DND-41 (cell line): ENCODE measurements at places on chromosomes 6 and 20.

DNA sequence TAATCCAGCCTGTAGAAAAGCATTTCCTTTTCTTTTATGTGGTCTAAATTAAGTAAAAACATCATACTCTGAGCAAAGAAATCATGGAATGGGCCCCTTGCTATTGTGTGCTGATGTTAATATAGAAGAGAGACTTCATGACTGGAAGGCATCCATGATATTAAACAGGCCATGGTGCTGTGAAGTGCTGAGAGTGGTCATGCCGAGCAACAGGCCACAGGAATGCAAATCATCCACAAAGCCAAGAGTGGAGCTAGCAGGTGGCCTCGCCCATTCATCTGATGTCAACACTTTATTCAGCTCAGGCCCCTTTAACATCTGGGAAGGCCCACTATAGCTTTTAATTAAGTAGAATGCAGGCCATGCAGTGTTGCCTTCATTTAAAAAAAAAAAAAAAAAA lies 115.2 kb upstream of the HMGCLL1 start:
- H3K27me3 ChIP-seq, result no peaks in the 10 kb centered on the region
- H3K27ac ChIP-seq, result no peak overlapping the region
- no peaks in the 10 kb centered on the region for H3K4me1 ChIP-seq
- H3K4me3 ChIP-seq, result no peak overlapping the region
- DNase-seq, result no peak
- no peaks in the 10 kb centered on the region for H3K36me3 ChIP-seq

GRCh38 chr6:105676857-105677256 lies 274.0 kb upstream of the PREP start:
- H3K4me1 ChIP-seq, result peaks cover 15% of the 10 kb centered on the region
- H3K27me3 ChIP-seq, result no peaks in the 10 kb centered on the region
- no peak for DNase-seq
- no peak overlapping the region for H3K4me3 ChIP-seq
- H3K36me3 ChIP-seq, result no peaks in the 10 kb centered on the region
- H3K27ac ChIP-seq, result no peak overlapping the region

- peaks cover 37% of the 10 kb centered on the region for H3K4me1 ChIP-seq
- H3K27ac ChIP-seq, result no peak overlapping the region
- no peak overlapping the region for H3K4me3 ChIP-seq
- H3K36me3 ChIP-seq, result no peaks in the 10 kb centered on the region; the same call in 1 of the 2 replicates
- no peaks in the 10 kb centered on the region for H3K27me3 ChIP-seq
- no peak for DNase-seq
Observed at GRCh38 chr6:45419571-45420082, 41.9 kb upstream of the SUPT3H start.

DNA sequence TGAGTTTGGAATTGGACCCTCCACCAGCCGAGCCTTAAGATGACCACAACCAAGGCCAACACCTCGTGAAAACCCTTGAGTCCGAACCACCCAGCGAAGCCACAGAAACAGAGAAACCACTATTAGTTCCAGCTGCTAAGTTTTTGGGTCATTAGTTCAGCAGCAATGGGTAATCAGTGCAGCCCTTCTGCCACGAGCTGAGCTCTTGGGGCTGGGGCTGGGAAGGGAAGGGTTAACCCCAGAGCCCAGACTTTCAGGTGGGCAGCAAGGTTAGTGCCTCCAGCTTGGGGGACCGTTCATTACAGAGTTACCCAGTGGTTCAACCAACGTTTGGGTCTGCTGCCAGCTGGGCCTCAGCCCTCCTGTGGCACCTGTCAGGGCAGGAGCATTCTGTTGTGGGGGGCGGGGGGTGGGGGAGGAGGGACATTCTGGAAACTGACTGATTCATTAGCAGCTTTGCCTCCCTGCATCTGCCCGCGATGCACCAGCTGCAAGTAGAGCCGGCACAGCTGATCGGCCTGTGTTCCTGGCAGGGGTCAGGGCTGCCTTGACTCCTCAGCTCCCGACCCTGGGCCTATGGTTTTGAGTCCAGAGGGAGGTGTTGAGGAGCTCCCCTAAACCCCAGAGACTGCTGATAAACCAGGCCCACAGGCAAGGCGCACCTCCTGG lies 52.7 kb downstream of the TGM2 start:
- no peak overlapping the region for H3K4me3 ChIP-seq
- peaks cover 5% of the 10 kb centered on the region for H3K27me3 ChIP-seq
- DNase-seq, result no peak
- no peaks in the 10 kb centered on the region for H3K36me3 ChIP-seq
- no peak overlapping the region for H3K27ac ChIP-seq
- H3K4me1 ChIP-seq, result no peaks in the 10 kb centered on the region

GRCh38 chr20:2042400-2042799 lies 48.5 kb upstream of the PDYN start:
- H3K36me3 ChIP-seq, result no peaks in the 10 kb centered on the region
- no peak overlapping the region for H3K4me3 ChIP-seq
- H3K4me1 ChIP-seq, result no peaks in the 10 kb centered on the region
- no peak for DNase-seq

DNA sequence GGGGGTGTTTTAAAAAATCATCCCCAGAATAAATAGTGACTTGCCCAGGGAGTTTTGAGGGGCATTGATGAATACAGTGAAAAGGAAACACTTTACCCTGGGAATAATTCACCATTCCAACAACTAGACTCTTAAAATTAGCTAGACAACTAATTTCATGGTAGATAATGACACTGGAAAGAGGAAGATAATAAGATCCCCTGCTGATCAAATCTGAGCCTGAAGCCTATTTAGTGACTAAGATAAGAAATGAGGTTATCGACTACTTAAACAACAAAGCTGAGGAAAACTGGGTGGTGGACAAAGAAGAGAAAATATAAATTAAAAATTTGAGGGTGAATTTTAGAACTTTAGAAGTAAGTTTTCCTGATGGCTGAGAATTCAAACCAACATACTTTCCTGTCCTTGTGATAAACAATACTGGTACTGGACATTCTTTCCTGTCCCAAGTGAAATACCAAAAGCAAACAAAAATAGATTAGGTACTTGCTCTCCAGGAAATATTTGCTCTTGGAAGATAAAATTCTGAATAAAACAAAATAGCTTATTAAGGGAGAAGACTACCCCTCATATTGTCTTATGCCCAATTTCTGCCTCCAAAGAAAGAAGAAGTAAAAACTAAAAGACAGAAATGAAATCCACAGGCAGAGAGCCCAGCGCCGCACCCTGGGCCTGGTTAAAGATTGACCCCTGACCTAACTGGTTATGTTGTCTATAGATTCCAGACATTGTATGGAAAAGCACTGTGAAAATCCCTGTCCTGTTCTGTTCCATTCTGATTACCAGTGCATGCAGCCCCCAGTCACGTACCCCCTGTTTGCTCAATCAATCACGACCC lies 64.0 kb upstream of the ADGRF4 start:
- H3K27me3 ChIP-seq, result no peaks in the 10 kb centered on the region
- no peak for DNase-seq
- no peak overlapping the region for H3K4me3 ChIP-seq
- H3K36me3 ChIP-seq, result no peaks in the 10 kb centered on the region

GRCh38 chr20:47009784-47010183 lies 115.1 kb downstream of the EYA2 start:
- no peaks in the 10 kb centered on the region for H3K36me3 ChIP-seq
- no peak for DNase-seq

DNA sequence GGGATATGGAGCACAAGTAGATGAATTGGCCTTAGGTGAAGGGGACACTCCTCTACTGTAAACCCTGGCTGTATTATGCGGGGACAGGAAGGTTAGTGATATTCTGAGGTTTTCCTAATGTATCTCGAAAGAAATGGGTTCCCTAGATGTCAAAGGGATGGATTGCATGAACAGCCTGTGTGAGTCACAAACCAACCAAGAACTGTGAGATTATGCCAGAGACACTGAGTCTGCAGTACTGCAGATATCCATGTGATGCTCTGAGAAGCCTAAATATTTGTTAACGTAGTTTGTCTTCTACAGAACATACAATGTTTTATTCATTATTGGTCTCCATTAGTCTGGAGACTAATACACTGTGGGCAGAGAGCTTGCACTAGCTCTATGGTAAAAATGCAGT lies 182.2 kb downstream of the AKAP7 start:
- no peaks in the 10 kb centered on the region for H3K27me3 ChIP-seq
- no peak overlapping the region for H3K27ac ChIP-seq
- H3K4me1 ChIP-seq, result no peaks in the 10 kb centered on the region
- no peak overlapping the region for H3K4me3 ChIP-seq
- H3K36me3 ChIP-seq, result no peaks in the 10 kb centered on the region

- no peaks in the 10 kb centered on the region for H3K36me3 ChIP-seq
- H3K4me3 ChIP-seq, result no peak overlapping the region
- no peaks in the 10 kb centered on the region for H3K4me1 ChIP-seq
Observed at GRCh38 chr6:131400054-131400778, 172.8 kb upstream of the ARG1 start.
